ENCODE measurements at places on chromosomes 1 and 21. TPM values are rescaled to one million over a fixed set of nuclear protein-coding genes. Genes with fewer than 3 reads are reported as not detected.
A peak's percentile ranks its signal among the peaks of the same experiment; 100 is the strongest.

Gene MPC2
- 33.2 TPM for total RNA-seq

GRCh38 chr1:87167157-87167789 is 161.4 kb upstream of the LMO4 start:
- H3K27me3 ChIP-seq: peaks cover 3% of the 10 kb centered on the region
- DNase-seq: no peak
- no peak overlapping the region for H3K27ac ChIP-seq
- H3K4me1 ChIP-seq: no peaks in the 10 kb centered on the region
- no peak overlapping the region for H3K4me3 ChIP-seq

GRCh38 chr1:34784751-34785221 is 3.8 kb downstream of the GJB3 start:
- no peak overlapping the region for H3K4me3 ChIP-seq
- H3K4me1 ChIP-seq: peaks cover 10% of the 10 kb centered on the region
- peaks cover 11% of the 10 kb centered on the region for H3K27me3 ChIP-seq
- no peak overlapping the region for H3K27ac ChIP-seq
- no peaks in the 10 kb centered on the region for H3K36me3 ChIP-seq

Gene LINGO4
- 0.52 TPM for total RNA-seq

DNA sequence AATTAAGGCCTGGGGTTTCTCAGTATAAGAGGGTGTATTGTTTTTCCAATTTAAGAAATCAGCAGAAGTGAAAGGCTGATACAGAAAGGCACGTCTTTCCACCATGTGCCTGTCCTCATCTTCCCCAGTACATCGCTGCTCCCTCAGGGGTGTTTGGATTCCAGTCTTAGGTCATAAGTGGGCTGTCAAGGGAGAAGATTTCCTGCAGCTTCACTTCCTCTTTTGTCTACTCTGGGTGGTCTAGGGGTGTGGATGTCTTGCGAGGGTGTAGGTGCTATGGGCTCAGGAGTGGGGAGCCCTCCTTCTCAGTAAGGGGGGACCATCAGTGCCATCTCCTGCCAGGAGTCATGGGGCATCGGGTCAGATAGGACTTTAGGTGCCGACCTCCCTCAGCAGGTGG is 999.8 kb upstream of the NCAM2 start:
- DNase-seq: no peak
- no peak overlapping the region for H3K4me3 ChIP-seq
- no peaks in the 10 kb centered on the region for H3K27me3 ChIP-seq
- H3K4me1 ChIP-seq: no peaks in the 10 kb centered on the region

DNA sequence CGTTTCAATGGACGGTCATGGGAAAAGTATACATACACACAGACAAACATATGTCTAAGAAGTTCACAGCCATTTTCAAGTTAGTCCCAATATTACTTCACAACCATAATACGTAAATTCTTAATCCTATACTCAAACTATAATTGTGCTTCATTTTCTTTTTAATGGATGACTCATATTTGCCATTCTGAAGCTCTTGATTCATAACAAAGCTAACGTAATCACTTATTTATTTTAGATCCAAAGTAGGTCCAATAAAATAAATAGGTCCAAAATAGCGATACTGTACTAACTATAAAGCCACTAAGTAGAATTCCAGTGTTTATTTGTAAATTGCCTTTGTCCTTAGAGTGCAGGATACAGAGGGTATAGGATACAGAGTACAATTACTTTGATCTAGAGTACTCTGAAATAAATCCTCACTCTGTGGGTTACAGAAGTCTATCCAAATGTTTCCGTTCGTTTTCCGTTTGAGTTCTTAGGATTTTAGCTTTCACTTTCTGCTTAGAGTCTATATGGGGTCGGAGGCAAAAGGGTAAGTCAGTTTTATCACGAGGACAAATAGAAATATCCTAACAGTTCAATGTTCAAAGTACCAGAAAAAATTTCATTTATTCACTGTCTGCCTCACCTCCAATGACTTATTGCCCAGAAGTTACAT is 8.8 kb upstream of the C1orf115 start:
- H3K27me3 ChIP-seq: no peaks in the 10 kb centered on the region
- no peak for DNase-seq
- no peaks in the 10 kb centered on the region for H3K4me1 ChIP-seq
- no peak overlapping the region for H3K4me3 ChIP-seq
- no peaks in the 10 kb centered on the region for H3K36me3 ChIP-seq

Gene IFT25
- total RNA-seq: 50.3 TPM

Gene CDC20
- total RNA-seq: not detected

- H3K4me1 ChIP-seq: no peaks in the 10 kb centered on the region
- no peak overlapping the region for H3K4me3 ChIP-seq
Measured at GRCh38 chr1:79151006-79151796, 144.7 kb upstream of the ADGRL4 start.

Gene TFF1
- total RNA-seq: not detected

Gene IL19
- not detected for total RNA-seq

GRCh38 chr21:44065428-44065827 is 41.8 kb upstream of the PWP2 start:
- peak overlapping the region; percentile 70 for H3K27ac ChIP-seq
- peaks cover 51% of the 10 kb centered on the region for H3K36me3 ChIP-seq
- H3K27me3 ChIP-seq: no peaks in the 10 kb centered on the region
- DNase-seq: peak; percentile 81

GRCh38 chr1:162335126-162335525 is 41.5 kb downstream of the SPATA46 start:
- no peak overlapping the region for H3K27ac ChIP-seq
- H3K4me3 ChIP-seq: no peak overlapping the region
- no peaks in the 10 kb centered on the region for H3K4me1 ChIP-seq
- no peaks in the 10 kb centered on the region for H3K27me3 ChIP-seq
- H3K36me3 ChIP-seq: no peaks in the 10 kb centered on the region

Measured in CD4-positive, alpha-beta memory T cell (primary cell).